ENCODE measurements at places on chromosomes 1 and 21.

GRCh38 chr1:168220470-168220871 is 5.3 kb upstream of the SFT2D2 start:
- peaks cover 4% of the 10 kb centered on the region for H3K4me1 ChIP-seq
- no peak overlapping the region for H3K27ac ChIP-seq
- no peak for DNase-seq
- H3K36me3 ChIP-seq: no peaks in the 10 kb centered on the region
- H3K4me3 ChIP-seq: no peak overlapping the region

DNA sequence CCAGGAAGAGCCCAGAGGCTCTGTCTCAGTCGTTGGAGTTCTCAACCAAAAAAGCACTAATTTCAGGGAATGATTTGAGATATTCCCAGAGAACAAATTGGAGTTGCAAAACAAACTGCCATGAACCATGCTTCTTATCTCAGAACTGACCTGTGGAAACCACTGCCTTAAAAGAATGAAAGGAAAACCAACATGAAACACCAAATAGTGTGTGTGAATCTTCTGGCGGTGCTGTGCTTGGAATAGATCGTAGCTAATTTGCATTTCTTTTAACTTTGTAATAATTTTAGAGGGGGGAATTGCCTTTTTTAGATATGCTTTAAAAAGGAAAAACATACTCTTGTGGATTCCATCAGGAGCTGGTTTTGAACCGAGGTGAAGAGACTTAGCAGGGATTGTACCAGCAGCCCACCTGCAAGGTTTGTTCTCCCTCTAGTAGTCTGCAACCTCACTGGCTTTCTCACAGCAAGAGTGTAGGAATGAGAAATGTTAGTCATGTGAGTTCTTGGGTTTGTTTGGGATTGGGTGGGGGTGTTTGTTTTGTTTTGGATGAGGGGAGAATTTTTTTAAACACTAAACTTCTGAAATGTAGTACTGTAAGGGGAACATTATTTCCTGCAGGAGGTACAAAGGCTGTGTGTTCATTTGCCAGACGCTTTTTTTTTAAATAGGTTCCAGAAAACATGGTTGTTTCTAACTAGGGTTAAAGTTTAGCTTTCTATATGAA is 45.7 kb upstream of the ANGPTL1 start:
- H3K27ac ChIP-seq: no peak overlapping the region
- H3K4me1 ChIP-seq: peaks cover 11% of the 10 kb centered on the region
- no peak for DNase-seq
- H3K27me3 ChIP-seq: no peaks in the 10 kb centered on the region
- H3K4me3 ChIP-seq: no peak overlapping the region
- peaks cover 49% of the 10 kb centered on the region for H3K36me3 ChIP-seq

DNA sequence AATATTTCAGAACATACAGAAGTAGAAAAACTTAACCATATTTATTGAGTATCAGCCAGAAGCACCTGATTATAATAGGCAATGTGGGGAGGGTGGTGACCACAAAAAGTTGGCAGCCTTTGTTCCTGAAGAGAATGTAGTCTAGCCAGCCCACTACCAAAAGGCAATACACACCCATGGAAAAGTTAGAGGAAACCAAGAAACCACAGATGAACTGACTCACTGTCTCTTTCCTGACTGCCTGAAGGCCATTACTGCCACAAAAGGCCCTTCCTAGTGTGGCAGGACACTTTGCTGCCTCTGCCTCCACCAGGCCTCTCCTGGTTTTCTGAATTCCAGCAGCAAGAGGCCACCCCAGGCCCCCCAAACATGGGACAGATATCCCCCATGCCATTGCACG is 14.6 kb upstream of the PROX1 start:
- H3K27ac ChIP-seq: no peak overlapping the region
- no peak overlapping the region for H3K4me3 ChIP-seq
- H3K36me3 ChIP-seq: no peaks in the 10 kb centered on the region
- H3K4me1 ChIP-seq: no peaks in the 10 kb centered on the region

GRCh38 chr1:85361606-85362296 is 85.3 kb upstream of the BCL10 start:
- H3K36me3 ChIP-seq: no peaks in the 10 kb centered on the region
- H3K4me1 ChIP-seq: no peaks in the 10 kb centered on the region
- H3K4me3 ChIP-seq: no peak overlapping the region
- no peak overlapping the region for H3K27ac ChIP-seq
- no peak for DNase-seq

DNA sequence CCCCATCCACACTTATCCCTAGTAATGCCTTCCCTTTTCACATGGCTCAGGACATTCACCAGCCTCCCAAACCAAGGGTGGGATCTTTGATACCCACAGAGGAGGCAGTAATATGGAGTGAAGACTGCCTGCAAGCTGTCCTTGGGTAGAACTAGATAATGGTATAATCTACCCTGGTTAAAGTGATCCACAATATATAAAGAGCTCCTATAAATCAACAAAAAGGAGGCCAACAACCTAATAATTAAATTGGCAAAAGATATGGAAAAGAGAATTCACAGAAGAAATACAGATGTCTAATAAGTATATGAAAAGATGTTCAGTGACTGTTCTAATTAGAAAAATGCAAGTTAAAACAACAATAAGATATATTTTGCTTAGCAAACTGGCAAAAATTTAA is 30.7 kb upstream of the SPOCD1 start:
- no peaks in the 10 kb centered on the region for H3K4me1 ChIP-seq
- no peak overlapping the region for H3K4me3 ChIP-seq
- no peaks in the 10 kb centered on the region for H3K36me3 ChIP-seq
- H3K27me3 ChIP-seq: no peaks in the 10 kb centered on the region
- no peak overlapping the region for H3K27ac ChIP-seq
- no peak for DNase-seq

DNA sequence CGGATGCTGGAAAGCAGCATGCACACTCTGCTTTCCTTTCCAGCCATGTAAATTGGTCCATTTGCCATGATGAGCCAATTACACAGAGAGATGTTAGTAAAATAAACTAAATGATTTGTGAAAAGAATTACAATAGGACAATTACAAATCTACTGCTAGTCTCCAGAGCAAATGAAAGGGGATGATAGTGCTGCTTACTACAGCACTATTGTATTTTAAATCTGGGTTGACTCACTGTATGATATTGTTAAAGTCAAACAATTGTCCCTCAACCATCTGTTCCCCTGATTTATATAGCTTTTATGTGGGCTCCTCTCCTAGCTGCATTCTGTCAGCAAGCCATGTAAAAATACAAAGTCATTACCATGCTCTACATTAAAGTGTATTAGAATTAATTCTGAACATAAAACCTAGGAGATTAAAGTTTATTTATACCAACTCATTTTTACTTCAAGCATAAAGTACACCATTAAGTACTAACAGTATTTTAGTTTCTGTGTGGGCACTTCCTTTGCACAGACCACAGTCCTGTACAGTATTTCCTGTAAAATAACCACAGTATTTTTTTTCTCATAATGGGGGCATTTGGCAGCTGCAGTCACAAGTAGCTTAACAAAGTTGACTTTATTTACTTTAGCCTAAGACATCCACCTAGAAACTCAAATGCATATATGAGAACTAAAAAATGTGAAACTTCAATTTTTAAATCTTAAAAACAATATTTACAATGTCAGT is 135.8 kb downstream of the VAV3 start:
- no peaks in the 10 kb centered on the region for H3K4me1 ChIP-seq
- no peak for DNase-seq
- H3K36me3 ChIP-seq: no peaks in the 10 kb centered on the region

DNA sequence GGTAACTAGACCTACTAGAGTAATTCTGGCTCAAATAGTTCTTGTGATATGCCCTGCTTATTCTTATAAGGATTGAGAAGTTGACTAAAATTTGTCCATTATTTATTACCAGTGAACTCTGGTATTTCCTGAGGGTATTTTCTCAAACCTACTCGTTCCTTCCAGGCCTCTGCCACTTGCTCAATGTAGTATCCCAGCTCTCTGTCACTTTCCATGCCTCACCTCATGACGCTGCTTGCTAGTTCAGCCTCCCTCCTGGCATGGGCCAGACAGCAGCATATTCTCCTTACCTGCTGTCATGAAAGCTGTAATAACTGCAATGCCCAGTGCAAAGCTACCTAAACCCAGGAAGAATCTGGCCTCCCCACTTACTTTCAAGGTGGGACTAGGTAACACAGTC is 602.9 kb upstream of the ADAMTS5 start:
- DNase-seq: no peak
- H3K36me3 ChIP-seq: no peaks in the 10 kb centered on the region
- H3K4me3 ChIP-seq: no peak overlapping the region
- no peak overlapping the region for H3K27ac ChIP-seq
- H3K4me1 ChIP-seq: no peaks in the 10 kb centered on the region

DNA sequence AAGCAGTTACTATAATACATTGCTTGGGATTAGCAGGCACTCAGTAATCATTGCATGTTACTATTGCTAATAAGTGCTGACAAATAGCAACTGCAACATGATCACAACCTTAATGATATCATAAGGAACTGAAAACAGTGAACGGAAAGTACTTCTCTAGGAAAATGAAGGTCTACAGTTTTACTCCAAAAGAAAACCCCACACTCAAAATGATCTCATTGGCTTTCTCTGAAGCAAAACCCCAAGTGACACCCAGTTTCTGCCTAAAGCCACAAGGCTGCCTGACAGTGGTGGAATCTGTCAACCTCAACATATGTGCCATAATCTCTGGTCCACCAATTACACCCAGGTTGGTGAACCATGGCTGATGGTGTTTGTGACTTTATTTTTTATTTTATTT is 137.6 kb downstream of the PTGER3 start:
- H3K4me3 ChIP-seq: no peak overlapping the region
- no peak overlapping the region for H3K27ac ChIP-seq
- no peaks in the 10 kb centered on the region for H3K27me3 ChIP-seq
- no peak for DNase-seq
- no peaks in the 10 kb centered on the region for H3K36me3 ChIP-seq

- no peak overlapping the region for H3K4me3 ChIP-seq
- DNase-seq: peak; percentile 34
- H3K27ac ChIP-seq: no peak overlapping the region
- H3K4me1 ChIP-seq: no peaks in the 10 kb centered on the region
- H3K27me3 ChIP-seq: no peaks in the 10 kb centered on the region
These were observed 95.5 kb upstream of the TMPRSS2 start for GRCh38 chr21:41603476-41603875.

Measured in endodermal cell (in vitro differentiated cells).